ENCODE measurements at places on chromosomes 7 and 10.

DNA sequence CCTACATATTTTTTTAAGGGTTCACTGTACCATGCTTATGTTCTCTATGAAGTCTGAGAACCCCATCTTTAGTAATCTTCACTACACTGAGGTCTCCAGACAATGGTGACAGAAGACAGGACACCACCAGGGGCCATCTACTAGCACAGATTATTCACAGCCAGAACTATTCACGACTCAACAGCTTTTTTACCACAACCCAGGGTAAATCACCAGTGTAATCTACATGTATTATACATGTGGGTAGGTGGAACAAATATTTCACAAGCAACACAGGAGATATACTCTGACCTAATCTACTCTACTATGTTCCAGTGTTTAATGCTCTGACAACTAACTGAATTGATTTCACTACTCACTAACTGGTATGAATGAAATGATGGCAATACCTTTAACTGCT lies 136.1 kb downstream of the ELMO1 start:
- no peak for DNase-seq

- DNase-seq: no peak
Measured at GRCh38 chr10:44307691-44308090, 77.2 kb downstream of the CXCL12 start.

- no peak for DNase-seq
Measured at GRCh38 chr10:90407131-90407530, 450.7 kb downstream of the HTR7 start.

DNA sequence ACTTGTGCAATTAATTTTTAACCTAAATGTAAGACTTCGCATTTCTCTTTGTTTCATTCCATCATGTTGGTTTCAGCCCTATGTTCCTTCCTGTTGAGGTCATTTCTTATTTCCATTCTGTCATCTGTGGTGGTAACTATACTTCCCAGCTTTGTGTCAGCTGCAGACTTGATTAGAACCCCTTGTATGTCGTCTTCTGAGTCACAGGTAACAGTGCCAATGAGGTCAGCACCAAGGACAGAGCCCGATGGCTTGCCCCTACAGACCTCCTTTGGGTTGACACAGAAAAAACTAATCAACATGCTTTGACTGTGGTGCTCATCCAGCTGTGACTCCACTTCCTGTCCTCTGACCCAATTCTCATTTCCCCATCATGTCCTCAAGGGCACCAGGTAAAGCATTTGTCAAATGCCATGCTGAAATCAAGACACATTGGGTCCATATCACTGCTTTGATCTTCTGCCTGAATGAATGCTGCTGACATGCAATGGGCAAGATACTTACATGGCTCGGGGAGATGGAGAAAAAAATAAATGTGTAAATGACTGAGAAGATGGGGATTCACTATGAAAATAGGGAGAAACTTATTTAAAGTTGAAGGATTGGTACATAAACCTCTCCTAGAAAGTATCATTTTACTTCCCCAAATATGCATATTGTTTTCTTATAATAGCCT lies 25.6 kb upstream of the CRTAC1 start:
- DNase-seq: no peak

DNA sequence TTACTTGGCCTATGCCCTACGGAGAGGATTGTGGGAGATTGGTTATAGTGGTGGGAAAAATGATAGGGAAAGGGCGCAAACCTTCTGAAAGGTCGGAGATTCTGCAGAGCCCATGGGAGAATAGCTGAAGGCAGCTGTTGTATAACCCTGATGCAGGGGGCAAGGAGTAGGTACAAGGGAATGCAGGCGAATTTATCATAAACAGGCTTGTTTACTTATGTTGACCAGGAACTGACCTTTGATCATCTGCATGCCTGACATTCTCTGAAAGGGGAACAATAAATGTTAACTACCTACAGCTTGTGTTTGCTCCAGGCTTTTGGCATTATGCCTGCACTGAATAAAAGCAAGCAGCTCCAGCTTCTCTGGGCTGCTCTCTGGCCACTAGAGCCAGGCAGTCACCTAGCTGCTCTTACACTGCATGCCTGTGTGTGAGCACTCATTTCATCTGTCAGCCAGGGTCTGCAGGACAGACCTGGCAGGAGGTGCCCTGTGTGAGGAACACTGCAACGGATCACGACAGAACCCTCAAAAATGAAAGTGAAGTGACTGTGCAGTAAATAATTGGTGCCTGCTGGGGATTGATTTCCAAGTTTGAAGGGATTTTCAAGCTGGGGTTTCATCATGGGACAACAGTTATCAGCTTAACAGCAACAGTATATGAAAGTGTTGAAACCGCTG lies 31.1 kb upstream of the ABCA13 start:
- DNase-seq: no peak

DNA sequence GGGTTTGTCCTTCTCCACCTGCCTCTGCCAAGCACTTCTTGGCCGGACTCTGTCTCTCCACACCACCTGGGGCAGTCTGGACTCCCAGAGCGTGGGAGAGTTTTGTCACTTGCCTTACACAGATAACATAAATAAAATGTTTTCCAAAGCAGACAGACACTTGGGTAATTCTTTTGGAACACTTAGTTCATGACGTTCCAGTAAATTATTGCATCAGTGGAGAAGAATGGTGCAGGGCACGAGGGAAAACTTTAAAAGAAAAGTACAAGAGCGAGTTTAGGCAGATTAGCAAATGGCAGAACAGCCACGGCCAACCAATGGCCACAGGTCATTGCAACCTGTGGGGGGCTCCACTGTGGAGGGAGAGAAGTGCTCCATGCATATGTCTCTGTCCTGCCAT lies 170.6 kb upstream of the GRB10 start:
- DNase-seq: no peak

DNA sequence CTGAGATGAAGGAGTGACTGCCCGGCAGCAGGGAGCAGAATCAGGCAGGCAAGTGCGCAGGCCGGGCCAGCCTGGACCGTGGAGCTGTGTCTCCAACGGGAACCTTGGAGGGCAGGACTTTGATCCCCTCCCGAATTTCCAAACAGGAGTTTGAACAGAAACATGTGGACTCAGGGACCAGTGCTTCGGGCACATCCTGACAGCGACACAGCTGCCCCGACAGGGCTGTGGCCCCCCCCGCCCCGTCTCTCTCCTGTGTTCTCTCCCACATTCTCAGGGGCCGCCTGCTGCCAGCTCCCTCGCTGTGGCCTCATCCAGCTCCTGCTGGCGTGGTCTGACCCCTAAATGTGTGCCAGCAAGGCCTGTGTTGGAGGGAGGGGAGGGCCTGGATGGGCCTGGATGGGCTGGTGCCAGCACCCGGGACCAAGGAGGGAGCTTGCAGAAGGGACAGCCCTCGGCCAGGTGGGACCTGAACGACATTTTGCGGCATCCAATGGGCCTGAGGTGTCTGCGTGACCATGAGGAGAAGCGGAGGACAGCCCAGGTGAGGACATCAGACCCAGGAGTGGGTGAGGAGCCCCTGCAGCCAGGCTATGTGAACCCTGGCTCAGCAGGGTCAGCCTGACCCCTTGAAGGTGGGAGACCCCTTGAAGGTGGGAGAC lies 222.9 kb downstream of the DNAJB6 start:
- DNase-seq: no peak

DNA sequence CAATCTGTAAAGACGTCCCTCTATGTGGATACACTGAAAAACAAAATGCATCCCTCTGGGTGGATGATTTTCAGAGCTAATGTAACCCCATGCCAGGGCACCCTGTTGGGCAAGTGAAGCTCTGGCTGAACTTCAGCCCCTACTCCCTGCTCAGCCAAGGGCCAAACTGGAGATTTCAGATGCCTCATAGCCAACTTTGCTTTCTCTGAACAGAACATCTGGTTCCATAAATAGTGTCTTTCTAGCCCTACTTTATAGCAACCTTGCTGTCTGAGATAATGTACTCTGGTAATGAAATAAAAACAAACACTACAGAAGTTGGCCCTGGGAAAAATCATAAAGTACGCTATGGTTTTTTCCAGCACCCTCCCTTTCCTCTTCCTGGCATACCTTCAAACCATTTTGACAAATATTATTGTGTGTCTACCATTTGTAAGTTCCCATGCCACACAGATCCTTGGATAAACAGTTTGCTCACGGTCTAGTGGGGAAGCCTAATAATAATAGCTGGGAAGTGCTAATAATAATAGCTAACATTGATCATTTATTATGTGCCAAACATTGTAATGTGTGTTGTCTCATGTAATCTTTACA lies 3.4 kb downstream of the ENTPD1 start:
- no peak for DNase-seq

- DNase-seq: no peak
Measured at GRCh38 chr10:62715383-62715782, 89.1 kb upstream of the ADO start.

GRCh38 chr10:132677473-132678227 lies 108.3 kb downstream of the NKX6-2 start:
- no peak for DNase-seq

- peak; percentile 6 for DNase-seq
Measured at GRCh38 chr7:132771301-132771730, 195.0 kb upstream of the PLXNA4 start.

- no peak for DNase-seq
Measured at GRCh38 chr10:106083572-106083971, 1080.9 kb downstream of the SORCS1 start.

DNA sequence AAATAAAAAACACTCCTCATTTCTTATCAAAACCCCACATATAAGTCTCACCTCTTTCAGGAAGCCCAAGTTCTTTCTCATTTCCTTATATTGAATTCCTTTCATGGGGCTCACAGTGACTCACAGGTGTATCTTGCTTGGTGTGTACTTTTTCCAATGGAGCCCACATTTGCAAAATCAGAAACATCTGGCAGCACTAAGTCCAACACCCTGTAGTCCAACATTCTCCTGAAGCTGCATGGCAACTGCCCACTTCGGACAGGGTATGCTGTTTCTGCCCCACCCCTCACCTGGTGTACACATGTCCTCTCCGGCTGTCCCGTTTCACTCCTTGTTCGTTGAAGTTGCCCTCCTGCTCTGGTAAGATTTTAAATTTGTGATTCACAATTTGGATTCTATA lies 544.1 kb downstream of the SORCS3 start:
- no peak for DNase-seq

DNA sequence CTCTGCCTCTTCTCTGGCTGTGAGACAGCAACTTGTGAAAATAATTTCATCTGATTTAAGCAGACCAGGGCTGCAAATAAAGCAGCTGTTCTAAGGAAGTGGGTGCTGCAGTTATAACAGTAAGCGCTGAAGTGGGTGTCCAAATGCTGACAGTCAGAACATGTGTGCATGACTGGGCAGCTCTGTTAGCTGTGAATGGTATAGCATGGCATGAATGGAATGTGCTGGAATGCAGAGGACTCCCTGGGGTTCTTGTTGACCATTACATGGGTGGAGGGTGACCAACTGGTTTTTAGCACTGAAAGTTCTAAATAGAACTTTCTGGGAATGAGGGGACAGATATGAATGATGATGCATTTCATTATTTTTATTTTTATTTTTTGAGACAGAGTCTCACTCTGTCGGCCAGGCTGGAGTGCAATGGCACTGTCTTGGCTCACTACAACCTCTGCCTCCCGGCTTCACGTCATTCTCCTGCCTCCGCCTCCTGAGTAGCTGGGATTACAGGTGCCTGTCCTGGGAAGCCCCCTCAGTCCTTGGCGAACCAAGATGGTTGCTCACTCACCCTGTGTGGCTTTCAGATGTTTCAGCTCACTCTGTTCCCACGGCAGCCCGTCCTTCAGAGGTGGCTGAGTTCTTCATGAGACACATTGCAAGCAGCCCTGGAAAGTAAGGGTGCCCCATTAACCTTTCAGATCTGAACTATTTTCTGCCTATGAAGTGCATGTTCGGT lies 319.8 kb upstream of the PHYHIPL start:
- DNase-seq: no peak

DNA sequence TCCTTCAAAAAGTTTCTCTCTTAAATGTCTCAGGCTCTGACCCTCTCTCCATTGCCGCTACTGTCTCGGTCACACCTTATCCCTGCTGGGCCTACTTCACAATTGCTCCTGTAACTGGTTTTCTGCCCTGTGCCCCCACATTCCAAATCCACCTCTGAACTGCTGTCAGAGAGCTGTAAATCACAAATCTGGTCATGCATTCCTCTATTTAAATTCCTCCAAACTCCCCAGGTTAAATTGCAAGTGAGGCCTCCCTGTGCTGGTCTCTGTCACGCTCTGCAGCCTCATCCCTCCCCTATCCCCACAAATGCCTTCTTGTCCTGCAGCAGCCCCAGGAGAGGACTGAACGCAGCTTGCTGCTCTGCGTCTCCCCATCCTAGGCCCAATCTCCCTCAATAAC lies 40.4 kb upstream of the CDCA7L start:
- no peak for DNase-seq

DNA sequence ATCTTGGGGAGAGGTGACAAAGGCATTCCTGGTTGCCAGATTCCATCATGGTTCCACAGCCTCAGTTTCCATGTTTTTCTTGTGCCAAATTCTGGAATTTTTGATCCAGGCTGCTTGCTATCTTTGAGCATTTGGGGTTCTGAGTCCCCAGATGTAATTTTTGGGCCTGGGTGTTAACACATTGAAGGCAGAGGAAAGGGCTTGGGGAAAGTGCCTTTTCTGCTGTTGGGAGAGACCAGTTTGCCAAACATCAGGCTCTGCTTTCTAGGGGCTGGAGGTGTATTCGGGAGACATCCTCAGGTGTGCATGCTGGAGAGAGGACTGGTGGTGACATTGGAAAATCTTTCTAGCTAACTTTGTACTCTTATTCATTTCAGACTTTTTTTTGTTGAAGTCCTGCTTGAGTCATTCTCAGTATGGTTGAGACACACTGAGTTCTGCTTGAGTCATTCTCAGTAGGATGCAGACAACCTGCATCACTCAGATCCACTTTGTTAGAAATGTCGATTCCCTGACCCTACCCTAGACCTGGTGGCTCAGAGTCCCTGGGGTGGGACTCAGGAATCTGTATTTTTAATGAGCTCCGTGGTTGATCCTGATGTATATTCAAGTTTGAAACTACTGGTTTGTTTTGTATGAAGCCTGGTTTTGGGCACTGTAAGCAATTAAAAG lies 101.0 kb downstream of the LRMDA start:
- no peak for DNase-seq

DNA sequence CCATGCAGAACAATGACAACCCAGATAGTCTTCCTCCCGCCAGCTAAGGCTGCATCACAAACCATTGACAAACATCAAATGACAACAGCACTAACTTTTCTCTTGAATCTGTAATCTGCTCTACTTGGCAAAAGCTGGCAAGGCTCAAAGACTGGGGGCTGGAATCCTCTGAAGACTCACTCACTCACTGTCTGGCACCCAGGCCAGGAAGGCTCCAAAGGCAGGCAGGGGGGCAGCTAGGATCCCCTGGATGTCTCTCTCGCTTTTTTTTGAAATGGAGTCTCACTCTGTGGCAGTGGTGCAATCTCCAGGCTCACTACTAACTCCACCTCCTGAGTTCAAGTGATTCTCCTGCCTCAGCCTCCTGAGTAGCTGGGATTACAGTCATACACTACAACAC lies 159.7 kb upstream of the GPR26 start:
- no peak for DNase-seq
